ENCODE measurements at places on chromosomes 13 and 19. TPM values are rescaled to one million over a fixed set of nuclear protein-coding genes. Genes with fewer than 3 reads are reported as not detected.

Gene LYL1
- under 0.01 TPM for total RNA-seq

- no peaks in the 10 kb centered on the region for H3K36me3 ChIP-seq
- H3K4me3 ChIP-seq, result no peak overlapping the region
- no peak overlapping the region for H3K27ac ChIP-seq
- H3K27me3 ChIP-seq, result no peaks in the 10 kb centered on the region
- no peak for DNase-seq
These were observed 107.4 kb downstream of the KCTD12 start for GRCh38 chr13:76778853-76779252.

- H3K36me3 ChIP-seq, result no peaks in the 10 kb centered on the region
- DNase-seq, result no peak
- H3K27me3 ChIP-seq, result no peaks in the 10 kb centered on the region
- no peak overlapping the region for H3K4me3 ChIP-seq
These were observed 412.2 kb upstream of the TSHZ3 start for GRCh38 chr19:31761281-31761913.

DNA sequence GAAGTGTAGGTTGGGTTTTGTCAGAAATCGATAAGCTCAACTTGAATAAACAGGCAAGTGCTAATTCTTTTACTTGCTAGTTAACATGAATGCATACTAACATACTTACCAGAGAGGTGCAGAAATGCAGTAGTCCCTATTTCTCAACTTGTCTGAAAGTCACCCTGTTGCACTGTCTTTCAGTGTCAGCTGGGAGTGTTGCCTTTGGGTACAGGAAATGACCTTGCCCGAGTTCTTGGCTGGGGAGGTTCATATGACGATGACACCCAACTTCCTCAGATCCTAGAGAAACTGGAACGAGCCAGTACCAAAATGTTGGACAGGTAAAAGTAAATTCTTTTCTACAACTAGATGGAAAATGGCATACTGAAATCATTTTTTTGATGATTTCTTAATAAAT, 103.5 kb upstream of the AKAP11 start:
- H3K27ac ChIP-seq, result no peak overlapping the region
- DNase-seq, result no peak
- no peak overlapping the region for H3K4me3 ChIP-seq
